CD4-positive, CD25-positive, alpha-beta regulatory T cell (primary cell): ENCODE measurements at places on chromosomes 2 and 18.

- no peak for DNase-seq
Observed at GRCh38 chr18:12278215-12278671, 24.1 kb downstream of the CIDEA start.

DNA sequence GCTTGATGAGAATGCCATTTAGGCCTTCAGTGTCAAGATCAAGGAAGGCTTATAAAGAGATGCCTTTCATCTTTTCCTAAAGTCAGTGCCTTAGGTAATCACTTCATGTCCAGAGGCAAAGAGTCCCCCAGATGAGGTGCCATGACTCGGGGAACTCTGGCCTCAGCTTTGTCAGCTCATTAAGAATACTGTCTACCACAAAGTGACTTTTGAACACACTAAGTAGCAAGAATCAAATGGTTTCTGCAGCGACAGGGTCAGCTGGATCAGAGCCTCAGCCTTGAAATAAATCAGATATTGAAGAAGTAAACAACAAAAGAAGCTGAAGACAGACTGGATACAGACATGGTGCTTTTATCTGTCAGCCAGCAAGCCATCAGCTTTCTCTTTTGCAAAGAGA, 120.1 kb upstream of the SLC39A10 start:
- DNase-seq = no peak

GRCh38 chr18:47036298-47036874, 965 bp upstream of the ELOA2 start:
- DNase-seq = no peak

- DNase-seq = no peak
Observed at GRCh38 chr18:36672437-36673344, 156.1 kb downstream of the TPGS2 start.

- no peak for DNase-seq
Observed at GRCh38 chr2:168355121-168355520, 101.0 kb upstream of the CERS6 start.

- DNase-seq = no peak
Observed at GRCh38 chr2:135225781-135226180, 173.7 kb downstream of the RAB3GAP1 start.

- DNase-seq = no peak
Observed at GRCh38 chr2:220857368-220857767, 714.7 kb downstream of the EPHA4 start.

GRCh38 chr2:207903236-207903635, 122.1 kb downstream of the PLEKHM3 start:
- DNase-seq = no peak

DNA sequence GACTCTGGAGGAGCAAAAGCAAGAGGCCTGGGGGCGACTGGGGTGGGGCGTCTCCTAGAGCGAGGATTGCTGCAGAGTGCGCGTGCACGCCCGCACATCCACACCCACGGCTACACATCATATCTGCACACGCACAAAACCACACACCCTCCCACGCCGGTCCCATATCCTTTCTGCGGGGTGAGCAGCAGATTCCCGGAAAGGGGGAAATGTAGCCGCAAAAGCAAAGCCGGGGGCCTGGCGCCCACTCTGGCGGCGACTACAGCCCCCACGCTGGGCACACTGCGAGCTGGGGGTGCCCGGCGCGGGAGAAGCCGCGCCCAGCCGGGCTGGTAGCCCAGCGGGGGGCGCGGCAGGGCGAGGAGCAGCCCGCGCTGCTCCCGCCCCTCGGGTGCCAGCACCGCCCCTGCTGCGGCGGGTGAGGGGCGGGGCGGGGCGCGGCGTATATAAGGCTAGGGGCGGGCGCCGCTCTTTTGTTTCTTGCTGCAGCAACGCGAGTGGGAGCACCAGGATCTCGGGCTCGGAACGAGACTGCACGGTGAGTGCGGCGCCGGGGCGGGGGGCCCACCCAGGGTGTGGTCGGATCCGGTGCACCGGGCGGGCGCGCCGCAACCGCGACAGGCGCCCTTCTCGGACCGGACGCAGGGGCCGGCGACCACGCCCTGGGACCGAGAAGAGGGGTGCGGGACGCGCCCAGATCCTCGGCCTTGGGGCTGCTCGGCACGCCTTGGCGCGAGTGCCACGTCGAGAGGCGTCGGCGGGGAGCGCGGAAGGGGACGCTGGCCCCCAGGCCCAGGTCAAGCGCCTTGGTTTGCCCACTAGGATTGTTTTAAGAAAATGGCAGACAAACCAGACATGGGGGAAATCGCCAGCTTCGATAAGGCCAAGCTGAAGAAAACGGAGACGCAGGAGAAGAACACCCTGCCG, at the start of gene TMSB10:
TMSB10 (plus strand) TSS at position 476 of the 927 bp plus-strand sequence.
- peak; percentile 85 for DNase-seq

DNA sequence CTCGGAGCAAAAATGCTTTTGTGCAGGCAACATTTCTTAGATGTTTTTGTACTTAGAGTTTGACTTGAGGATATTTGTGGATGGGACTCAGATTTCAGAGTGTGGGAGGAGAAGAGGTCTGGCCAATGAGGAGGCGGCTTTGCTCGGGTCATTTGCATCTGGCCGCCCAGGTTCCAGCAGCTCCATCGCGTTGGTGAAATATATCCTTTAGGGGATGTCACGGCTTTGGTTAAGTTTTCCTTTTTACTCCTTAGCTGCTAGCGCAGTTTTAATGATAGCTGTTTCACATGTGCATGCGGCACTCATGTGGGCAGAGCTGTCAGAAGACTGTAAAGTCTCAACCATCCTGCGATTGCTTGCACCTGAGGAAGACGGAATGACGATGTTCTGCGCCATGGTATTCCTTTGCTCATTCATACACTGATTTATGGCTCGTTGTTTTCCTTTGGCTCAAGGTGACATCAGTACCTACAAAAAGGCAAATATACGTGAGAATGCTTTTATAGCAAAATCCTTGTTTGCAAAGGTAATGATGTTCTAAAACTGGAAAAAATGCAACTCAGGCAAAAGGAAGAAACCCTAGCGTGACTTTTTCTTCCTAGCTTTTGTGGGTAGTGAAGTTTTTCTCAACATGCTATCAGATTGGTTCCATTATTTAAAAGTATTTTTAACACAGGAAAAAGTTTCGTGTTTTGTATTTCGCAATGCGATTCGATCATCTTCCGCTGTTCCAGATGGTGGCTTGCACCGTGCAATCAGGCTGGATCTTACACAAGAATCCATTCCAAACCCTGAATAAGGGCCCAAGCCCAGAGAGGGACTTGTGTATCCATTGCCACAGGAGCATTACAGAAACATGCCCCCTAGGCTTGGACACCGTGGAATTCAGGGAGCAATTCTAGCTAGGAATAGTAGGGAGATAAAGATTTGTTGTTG, 70.5 kb upstream of the ZNF516 start:
- no peak for DNase-seq

DNA sequence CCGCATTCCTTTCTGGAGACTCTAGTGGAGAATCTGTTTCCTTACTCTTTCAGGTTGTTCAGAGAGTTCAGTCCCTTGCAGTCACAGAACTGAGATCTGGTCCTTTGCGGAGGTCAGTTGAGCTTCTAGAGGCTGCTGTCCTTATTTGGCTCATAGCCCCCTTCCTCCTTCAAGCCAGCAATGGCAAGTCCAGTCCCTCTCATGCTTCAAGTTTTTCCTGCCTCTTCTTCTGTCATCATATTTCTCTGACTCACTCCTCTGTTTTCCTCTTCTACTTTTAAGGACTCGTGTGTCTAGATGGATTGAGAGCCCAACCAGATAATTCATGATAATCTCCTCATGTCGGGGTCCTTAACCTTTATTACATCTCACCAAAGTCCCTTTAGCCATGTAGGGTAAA, 173.5 kb upstream of the FOSL2 start:
- DNase-seq = no peak

- no peak for DNase-seq
Observed at GRCh38 chr2:97784953-97785352, 71.6 kb downstream of the ZAP70 start.

DNA sequence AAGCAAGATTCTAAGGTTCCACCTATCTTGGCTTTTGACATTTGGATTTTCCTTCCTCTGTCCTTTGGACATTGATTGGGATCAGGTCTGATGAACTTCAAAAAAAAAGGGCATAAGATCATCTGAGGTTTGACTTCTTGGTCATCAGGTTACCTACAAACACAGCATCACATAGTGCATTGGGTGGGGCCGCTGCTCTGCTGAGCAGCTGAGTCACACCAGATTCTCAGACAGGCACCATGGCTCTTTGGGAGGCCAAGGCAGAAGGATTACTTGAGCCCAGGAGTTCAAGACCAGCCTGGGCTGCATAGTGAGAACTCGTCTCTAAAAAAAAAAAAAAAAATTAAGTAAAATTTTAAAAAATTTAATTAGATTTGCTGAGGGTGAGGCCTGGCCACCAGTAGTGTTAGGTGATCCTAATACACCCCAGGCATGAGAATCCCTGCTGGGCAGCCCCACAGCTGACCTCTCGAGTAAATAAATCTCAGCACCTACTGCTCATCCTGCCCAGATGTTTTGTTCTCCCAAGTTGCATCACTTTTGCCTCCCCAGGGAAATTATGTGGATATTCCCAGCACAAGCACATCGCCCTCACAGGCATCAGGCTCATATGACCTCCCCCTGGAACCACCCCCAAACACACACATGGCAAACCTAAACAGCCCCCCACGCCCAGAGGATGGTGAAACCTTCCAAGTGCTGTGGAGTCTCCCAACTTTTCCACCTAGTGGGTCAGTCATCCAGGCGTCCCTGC, 5.3 kb downstream of the MLPH start:
- no peak for DNase-seq

DNA sequence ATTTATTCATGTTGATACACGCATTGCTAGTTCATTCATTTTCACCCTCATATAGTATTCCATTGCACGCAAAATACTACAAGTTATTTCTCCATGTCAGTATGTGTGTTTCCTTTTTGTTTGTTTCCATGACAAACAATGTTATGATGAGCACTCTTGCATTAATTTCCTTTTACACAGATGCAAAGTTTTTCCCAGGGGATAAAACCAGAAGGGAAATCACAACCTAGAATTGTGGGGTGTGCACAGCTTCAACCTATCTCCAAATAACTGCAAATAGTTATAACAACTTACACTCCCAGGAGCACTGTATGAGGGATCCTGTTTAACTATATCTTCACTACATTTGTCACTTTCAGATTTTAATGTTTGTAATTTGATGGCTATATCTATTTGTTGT, 87.1 kb downstream of the ANKRD44 start:
- DNase-seq = no peak

DNA sequence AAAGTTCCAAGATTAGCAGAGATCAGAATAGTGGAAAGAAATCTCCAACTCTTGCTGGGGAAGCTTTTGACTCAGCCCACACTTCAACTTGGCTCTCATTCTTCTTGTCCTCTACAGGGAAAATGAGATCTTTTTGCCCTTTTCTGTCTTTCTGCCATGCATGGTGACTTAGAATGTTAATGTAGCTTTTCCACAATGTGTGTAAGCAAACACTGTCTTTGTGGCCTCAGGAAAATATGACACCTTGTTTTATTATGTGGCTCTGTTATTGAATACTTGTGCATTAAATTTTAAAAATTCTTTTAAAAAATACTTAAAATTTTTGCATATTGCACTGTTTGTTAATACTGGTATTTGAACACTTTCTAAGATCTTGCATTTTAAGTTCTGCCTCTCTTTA, 65.4 kb upstream of the WDR75 start:
- DNase-seq = no peak
